Fibroblast of skin of scalp (primary cell): ENCODE measurements at places on chromosomes 1 and 21.
A peak's percentile ranks its signal among the peaks of the same experiment; 100 is the strongest.

DNA sequence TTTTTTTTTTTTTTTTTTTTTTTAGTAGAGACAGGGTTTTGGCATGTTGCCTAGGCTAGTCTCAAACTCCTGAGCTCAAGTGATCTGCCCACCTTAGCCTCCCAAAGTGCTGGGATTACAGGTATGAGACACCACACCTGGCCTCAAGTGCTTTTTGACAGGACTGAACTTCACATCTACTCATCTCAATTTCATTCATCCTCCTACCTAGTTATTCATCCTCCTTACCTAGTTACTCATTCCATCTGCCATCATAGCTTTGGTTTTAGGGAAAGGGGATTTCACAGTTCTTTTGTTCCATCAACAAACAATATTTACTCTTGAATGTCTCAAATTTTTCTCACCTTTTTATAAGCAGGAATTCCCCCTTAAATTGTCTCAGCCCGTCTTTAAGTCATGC is 38.6 kb upstream of the RALGPS2 start:
- DNase-seq = no peak

DNA sequence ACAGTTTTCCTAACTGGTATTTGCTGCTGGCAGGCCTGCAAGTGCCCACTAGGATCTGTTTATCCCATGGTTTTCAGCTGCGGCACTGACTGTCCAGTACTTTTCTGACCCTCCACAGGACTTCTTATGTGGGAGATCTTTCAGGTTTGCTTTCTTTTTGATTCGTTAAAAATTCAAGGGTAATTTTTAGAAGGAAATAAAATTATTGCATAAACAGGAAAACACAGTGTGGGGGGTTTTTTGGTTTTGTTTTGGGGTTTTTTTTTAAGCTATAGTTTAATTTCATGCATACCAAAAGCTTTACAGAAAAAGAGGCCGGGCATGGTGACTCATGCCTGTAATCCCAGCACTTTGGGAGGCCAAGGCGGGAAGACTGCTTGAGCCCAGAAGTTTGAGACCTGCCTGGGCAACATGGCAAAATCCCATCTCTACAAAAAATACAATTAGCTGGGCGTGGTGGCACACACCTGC is 3.6 kb downstream of the NIBAN1 start:
- DNase-seq = peak; percentile 78

DNA sequence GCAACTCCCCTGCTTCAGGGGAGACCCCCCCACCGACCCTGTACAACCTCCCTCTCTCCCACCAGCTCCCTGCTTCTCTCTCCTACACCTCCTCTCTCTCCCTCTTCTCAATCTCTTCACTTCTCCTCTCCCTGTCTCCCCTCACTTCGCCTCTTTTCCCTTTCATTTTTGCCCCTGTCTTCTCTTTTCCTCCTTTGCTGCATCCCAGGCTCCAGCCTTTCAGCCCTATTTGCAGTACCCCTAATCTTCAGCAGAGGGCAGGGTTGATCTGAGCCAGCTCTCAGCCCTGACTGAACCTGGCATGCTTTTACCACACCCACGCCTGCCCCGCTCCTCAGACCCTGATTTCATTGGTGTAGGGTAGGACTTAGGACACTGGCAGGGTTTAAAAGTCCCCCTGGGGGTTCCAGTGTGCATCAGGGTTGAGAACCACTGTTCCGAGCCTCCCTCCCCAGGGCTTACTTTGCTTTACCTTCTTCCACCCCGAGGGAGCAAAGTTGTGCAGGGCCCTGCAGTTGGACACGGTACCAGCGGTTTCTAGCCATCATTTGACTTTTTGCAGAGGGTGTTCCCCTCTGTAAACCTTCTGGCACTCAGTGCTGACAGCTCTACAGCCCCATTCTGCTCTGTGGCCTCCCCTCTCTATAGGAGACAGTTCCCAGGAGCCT is 67.3 kb upstream of the CNTN2 start:
- peak; percentile 46 for DNase-seq

DNA sequence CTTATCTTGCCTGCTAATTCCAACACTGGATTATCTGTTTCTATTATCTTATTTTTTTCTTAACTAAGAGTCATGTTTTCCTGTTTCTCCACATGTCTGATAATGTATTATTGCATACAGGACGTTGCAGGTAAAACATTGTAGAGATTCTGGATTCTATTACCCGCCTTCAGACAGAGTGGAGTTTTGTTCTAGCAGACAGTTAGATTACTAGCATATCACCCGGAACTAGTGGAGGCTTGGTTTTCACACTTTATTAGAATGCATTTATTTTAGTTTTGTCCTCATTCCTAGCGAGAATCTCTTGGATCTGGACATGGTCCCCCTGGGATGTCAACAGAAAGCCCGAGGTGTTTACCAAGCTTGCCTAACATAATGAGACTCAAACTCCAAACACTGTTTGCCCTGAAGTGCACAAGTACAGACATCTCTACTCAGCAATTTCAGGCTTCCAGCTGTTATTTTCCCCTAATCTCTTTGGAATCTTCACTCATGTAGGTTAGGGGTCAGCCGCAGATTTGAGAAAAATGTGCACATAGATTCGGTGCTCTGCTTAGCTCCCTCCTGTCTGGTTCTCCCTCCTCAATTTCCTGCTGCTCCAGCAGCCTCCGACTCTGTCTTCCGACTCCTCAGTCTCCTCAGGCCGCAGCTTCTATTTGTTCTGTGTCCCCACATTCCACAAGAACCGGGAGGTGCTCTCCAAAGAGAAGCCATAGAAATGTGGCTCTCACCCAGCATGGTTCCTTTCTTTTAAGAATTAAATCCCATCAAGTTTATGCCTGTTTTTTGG is 36.8 kb upstream of the PTPRF start:
- DNase-seq = peak; percentile 42

DNA sequence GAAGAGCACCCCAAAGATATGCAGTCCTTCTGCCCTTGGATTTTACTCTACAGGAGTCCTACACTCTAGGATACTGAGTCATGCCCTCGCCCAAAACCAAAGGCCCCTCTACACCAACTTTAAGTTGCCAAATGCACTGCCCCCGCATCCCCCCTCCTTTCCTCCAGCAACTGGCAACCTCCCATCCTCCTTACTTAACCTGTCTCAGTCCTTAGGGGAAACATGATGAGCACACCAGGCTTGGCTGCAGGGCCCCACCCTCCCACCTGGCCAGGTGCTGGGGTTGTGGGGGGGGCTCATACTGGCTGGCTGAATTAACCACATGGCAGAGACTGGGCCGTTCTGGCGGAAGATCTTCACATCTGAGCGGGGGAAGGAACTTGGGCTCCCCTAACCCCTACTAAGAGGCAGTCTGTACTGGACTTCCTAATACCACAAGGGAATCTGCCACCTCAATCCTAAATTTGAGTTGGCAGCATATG is 1.2 kb downstream of the HDGF start:
- peak; percentile 29 for DNase-seq

- DNase-seq = no peak
Observed at GRCh38 chr1:224923726-224924125, 5.7 kb upstream of the DNAH14 start.

- DNase-seq = no peak
Observed at GRCh38 chr1:58619286-58620054, 42.4 kb upstream of the TACSTD2 start.

DNA sequence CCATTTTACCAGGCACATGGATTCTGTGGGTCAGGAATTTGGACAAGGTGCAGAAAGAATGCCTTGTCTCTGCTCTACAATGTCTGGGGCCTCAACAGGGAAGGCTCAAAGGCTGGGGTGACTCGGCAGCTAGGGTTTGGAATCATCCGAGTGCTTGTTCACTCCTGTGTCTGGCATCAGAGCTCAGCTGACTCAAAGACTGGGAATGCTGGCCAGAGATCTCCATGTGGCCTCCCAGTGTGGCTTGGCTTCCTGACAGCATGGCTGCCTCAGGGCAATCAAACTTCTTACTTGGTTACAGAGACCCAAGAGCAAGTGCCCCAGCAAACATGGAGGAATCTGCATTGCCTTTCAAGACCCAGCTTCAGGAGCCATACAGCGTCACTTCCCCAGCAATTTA is 110.5 kb downstream of the TOMM20 start:
- peak; percentile 99 for DNase-seq
